Activated CD8-positive, alpha-beta T cell treated with anti-CD3 and anti-CD28 coated beads for 36 hours (primary cell): ENCODE measurements at places on chromosomes 5 and 9. TPM values are rescaled to one million over a fixed set of nuclear protein-coding genes. Genes with fewer than 3 reads are reported as not detected.

Gene CARD9
- 7.1 TPM for total RNA-seq

Gene OMD
- not detected for total RNA-seq

Gene C5orf34
- 10.5 TPM for total RNA-seq

Gene SLC25A2
- not detected for total RNA-seq

DNA sequence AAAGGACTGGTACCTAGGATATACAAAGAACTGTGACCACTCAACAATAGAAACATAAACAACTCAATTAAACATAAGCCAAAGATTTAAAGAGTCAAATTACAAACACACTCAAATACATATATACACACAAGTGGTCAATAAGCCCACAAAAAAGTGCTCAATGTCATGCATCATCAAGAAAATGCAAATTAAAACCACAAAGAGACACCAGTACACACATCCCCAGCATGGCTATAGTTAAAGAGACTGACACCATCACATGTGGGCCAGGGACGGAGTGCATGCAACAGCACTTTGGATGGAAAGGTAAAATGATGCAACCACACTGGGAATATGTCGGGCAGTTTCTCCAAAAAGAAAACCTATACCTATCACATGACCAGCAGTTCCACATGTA is 89.7 kb downstream of the CAAP1 start:
- H3K27ac ChIP-seq: no peak overlapping the region
- no peak overlapping the region for H3K4me3 ChIP-seq
- peaks cover 2% of the 10 kb centered on the region for H3K27me3 ChIP-seq
- no peaks in the 10 kb centered on the region for H3K36me3 ChIP-seq
- H3K4me1 ChIP-seq: no peaks in the 10 kb centered on the region

GRCh38 chr5:86465052-86465838 is 152.5 kb upstream of the COX7C start:
- DNase-seq: no peak
- H3K36me3 ChIP-seq: peaks cover 3% of the 10 kb centered on the region
- H3K4me3 ChIP-seq: no peak overlapping the region
- no peaks in the 10 kb centered on the region for H3K4me1 ChIP-seq
- no peak overlapping the region for H3K27ac ChIP-seq
- no peaks in the 10 kb centered on the region for H3K27me3 ChIP-seq

GRCh38 chr5:15538516-15538915 is 38.5 kb downstream of the FBXL7 start:
- H3K27me3 ChIP-seq: no peaks in the 10 kb centered on the region
- no peaks in the 10 kb centered on the region for H3K36me3 ChIP-seq
- DNase-seq: no peak
- no peaks in the 10 kb centered on the region for H3K4me1 ChIP-seq
